ENCODE measurements at places on chromosomes 4 and X.

DNA sequence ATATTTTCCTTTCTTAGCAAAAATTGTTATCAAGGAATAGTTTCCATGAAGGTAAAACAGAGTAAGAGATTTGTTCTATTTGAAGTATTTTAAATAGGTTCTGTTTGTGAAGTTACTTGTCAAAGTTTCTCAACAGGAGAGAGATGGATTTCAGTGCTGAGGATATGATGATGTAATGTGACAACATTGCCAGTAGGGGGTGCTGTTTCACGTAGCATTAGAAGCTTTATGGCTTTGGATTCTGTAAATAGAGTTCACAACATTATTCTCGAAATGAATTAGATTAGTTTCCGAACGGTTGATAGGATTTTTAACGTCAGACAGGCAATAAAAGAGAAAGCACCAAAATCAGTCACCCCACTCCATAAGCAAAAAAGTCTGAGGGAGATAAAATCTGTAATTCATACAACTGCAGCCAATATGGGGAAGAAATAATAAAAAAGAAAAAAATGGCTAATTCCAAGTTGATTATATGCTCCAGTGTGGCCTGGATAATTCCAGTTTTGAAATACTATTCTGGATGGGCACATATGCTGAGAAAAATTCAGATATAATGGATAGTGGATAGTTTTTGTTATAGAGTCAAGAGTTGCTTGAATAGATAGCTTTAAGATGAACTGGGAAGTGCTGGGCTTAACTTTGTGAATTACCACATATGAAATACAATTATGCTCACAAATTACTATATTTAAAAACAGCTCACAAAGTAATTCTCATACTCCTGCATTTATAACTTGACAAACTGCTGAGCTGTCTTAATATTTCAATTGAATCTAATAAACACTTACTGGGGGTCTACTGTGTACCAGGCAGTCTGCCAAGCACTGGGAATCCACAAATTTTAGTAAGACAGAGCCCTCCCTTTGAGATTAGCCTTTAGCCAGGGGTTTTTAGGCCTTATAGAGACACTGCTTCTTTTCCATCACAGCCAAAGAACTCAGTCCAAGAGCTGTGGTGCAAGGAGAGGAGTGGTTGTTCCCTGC lies 109.1 kb downstream of the GPAT3 start:
- DNase-seq, result no peak

- no peak for DNase-seq
Measured at GRCh38 chr4:53997898-53998297, 66.5 kb downstream of the CHIC2 start.

- no peak for DNase-seq
Measured at GRCh38 chr4:7157666-7158065, 34.7 kb upstream of the SORCS2 start.

DNA sequence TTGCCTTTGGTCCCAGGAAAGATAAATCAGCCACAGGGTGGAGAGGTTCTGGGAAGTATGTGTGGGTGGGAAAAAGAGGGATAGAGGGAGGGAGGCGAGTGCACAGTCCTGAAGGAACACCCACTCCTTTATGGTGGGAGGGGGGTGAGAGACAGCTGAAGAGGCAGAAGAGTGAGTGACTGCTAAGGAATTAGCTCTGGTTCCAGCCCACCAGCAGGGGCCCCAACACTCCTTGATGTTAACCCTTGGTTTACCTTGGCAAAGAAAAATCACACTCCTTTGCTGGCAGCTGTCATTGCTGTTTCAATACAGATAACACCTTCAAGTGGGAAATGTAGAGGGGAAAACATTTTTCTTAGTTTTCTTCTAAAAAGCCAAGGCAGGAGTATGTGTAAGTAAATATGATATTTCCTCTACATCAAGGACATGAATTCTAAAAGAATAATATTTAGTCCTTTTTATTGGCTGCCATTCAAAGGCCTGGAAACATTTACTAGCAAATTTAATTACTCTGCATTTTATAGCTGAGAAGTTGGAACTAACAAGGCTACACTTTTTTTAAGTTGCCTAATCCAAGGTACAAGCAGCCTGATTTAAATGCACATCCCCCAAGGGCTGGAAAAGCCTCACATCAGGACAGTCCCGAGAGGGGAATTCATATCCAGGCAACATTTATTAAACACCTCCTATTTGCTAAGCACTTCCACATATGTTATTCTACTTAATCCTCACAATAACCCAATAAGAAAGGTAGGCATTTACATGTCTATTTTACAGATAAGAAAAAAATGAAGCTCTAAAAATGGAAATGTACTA lies 81.7 kb downstream of the HS6ST2 start:
- no peak for DNase-seq

DNA sequence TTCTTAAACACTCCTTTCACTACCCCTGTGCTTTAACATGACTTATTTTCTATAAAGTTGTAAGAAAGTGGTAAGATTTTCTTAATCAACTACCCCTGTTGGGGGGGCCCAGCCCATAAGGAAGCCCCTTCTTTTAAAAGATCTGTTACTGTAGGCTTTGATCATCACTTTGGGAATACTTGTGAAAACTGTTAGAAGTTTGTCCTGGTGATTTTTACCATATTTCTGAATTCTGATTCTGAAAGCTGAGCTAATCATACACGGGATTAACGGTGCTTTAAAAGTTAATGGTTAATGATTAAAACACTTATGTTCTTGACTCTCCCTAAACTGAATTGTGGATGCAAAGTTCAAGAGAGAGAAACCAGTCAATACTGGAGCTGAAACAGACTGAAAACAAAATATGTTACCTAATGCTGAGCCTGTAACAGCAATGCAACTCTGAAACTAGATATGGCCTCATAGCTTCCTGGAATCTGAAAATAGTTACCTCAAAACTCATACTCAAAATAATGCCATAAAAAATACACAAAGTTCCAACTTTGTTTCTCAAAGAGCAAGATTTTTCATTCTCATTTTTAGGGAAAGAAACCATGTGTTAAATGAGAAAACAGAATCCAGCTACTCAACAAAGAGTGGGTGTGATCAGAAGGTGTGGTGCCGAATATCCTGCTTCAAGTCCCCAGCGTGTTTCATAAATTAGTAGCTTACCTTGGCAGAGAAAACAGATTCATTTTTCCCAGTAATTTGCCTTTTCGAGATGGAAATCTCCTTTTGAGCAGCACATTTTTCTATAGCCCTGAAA lies 31.6 kb downstream of the ADH7 start:
- no peak for DNase-seq

DNA sequence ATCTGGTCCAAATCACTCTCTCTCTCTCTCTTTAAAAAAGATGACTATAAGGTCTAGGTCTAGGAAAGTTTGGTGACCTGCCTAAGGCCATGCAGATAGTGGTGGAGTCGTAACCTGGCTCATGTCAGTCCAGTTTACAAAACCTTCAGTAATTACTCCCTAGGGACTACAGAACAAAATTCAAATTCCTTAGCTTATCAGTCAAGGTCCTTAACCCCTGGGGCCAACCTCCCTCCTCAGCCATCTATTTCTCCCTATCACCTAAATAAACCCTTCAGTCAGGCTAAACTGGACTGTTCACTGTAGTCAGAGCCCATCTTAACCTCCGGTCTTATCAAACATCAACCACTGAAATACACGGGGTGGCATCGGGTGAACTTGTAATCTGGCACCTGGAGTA lies 68.9 kb downstream of the MAP3K15 start:
- no peak for DNase-seq

GRCh38 chr4:89373394-89373793 lies 65.8 kb upstream of the GPRIN3 start:
- no peak for DNase-seq

- no peak for DNase-seq
Measured at GRCh38 chrX:128728943-128729342, 676.7 kb upstream of the ACTRT1 start.

- DNase-seq, result no peak
Measured at GRCh38 chrX:22378296-22378695, 105.6 kb downstream of the CBLL2 start.

DNA sequence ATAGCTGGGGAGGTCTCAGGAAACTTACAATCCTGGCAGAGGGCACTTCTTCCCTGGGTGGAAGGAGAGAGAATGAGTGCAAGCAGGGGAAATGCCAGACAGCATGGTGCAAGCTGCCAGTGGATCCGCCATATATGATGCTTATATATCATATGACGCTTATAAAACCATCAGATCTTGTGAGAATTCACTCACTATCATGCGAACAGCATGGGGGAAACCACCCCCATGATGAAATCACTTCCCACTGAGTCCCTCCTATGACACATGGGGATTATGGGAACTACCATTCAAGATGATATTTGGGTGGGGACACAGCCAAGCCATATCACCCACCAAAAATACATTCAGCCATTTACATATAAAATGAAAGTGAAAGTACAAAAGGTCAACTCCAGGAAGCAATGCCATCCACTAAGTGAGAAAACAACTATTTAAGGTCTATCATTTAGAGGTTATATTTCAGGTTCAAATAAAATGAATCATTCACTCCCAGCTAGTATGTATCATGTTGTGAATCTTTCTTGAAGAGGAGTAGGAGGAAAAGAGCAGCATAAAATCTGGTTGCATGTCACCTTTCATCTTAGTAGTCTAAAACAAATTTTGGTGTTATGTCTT lies 20.3 kb upstream of the DYNLT3 start:
- no peak for DNase-seq

DNA sequence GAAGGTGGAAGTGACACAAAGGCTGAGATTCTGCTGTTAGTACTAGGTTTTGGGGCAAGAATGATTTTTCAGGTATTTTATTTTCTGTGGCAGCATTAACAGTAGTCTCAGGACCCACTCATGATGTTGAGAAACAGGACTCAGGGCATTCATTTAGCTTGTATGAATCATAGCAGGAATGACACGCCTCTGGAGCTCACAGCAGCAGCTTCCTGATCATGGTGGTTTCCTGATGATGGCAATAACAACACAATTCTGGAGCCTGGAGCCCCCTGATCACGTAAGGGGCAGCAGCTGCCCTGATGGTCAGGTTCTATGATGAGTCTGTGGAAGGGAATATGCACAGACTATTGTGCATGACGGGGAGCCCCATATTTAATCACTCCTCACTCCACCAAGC lies 47.0 kb downstream of the TASL start:
- no peak for DNase-seq

DNA sequence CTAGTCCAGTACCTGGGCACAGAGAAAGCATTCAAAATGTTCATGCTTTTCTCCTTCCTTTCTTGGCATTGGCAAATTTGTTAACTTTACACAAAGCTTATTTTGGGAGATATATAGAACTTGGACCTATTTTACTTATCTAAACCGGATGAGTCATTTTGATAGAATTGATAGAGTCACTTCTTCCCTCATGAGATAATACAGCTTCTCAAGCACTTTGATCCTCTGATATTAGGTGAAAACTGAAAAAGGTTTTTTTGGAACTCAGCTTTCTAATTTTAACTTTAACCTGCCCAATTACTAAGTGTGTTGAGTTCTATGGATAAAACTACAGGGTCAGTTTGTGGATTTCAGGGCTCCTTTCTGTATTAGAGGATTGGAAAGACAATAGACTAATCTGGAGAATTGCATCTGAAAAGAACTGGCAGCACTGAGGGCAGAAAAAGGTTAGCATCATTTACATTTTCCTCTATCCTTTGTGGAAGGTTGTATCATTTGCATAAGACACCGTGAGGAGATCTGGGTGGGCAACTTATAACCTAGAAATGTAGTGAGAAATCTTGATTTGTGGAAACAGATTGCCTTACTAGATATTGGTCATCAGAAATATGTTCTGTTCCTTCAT lies 2.4 kb downstream of the WDR44 start:
- no peak for DNase-seq

DNA sequence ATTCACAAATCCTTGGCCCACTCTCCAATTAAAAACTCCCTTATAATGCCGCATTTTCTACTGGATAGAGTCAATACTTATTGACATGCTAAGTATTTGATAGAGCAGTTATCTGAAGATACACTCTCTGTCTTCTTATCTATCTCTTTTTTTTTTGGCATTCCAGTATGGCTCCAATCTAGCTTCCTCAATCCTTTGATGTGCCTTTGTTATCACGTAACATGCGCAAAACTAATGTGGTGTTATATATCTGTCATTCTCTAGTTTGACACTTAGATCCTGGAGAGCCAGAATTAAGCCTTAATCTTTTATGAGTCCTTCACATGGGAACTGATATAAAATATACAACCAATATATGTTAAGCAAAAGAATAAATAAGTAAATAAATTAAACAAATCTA lies 54.7 kb downstream of the VSIG4 start:
- DNase-seq, result no peak

DNA sequence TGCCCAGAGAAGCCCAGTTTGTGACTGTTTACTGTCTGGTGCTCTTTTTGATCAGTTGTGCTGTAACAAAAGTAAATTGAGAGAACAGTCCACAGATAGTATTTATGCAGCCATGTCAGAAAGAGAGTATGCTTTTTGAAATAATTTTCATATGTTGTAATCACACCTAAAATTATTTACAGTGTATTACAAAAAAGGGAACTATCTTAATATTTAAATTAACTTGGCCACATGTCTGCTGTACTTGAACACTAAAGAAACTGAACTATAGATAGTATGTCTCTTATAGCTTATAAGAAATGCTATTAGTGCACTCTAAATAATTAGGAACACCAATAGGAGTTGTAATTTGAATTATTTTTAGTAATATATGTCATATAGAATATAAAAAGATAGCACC lies 30.2 kb downstream of the KIAA0232 start:
- no peak for DNase-seq

GRCh38 chr4:40040908-40041307 lies 15.7 kb upstream of the N4BP2 start:
- no peak for DNase-seq

DNA sequence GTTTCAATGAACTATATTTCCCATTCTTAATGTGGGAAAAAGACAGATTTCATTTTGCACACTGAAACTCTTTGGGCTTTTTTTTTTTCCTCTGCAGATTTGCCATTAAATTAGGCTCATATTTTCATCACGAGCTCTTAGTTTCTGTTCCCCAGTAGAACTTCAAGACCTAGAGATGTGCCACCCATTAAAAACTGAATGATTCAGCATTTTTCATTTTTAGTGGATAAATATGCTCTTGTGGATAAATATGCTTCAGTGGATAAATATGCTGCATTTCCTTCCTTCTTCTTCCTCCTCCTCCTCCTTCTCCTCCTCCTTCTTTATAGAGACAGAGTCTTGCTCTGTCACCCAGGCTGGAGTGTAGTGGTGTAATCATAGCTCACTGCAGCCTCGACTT lies 322.4 kb upstream of the PRKX start:
- no peak for DNase-seq

DNA sequence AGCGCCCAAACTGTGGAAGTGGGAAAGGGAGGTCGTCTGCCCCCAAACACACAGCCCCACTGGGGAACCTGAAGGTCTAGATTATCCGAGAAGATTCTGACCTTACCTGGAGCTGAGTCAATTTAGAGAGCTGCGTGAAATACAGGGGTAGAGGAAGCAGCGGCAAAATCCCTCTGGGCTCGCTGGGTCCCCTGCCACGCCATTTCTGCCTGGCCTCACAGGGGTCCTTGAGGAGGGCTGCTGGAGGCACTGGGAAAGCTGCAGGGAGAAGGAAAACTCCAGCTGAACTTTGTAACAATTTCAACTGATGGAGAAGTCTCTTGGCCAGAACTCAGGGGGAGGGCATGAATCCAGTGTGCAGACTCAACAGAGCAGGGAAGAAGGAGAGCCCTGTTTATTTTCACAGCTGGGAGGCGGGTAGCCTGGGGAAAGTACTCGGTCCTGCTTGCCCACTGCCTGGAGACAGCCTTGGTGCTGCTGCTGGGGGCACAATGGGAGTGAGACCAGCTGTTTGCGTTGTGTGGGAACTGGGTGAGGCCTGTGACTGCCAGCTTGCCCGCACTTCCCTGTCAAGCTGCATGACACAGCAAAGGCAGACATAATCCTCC lies 93.2 kb upstream of the MAPK10 start:
- DNase-seq, result no peak

GRCh38 chrX:141642979-141643378 lies 53.5 kb downstream of the SPANXA2 start:
- DNase-seq, result no peak
